ENCODE measurements at places on chromosomes 12 and 14.

DNA sequence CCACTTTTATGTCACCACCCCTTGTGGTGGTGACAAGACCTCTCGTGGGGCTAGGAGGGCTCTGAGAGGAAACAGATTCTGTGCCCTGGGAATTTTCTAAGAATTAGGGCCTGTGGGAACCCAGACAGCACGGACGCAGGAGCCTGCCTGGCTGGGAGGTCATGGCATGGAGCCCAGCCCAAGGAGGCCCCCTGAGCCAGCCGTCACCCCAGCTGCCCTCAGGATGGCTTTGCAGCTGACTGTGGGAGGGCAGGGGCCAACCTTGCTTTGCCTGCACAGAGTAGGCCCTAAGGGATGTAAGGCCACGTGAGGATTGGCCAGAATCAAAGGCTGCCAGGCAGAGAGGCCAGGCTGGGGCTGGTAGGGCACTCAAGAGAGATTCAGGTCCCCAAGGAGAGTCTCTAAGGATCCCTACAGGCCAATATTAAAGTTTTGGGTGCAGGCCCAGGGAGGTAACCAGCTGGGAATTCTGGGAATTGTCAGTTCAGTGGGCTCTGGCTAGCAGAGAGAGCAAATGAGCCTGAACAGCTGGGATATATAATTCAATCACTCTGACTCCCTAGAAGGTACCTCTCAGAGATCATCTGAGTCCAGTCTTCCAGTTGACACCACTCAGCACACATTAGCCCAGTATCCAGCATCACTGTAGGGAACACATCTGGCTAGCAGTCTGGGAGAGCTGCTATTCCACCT, 6.4 kb downstream of the LTBP2 start:
- no peak for DNase-seq

- DNase-seq, result no peak
Measured at GRCh38 chr14:99148861-99149610, 123.0 kb downstream of the BCL11B start.

GRCh38 chr12:109047081-109047805, 5.1 kb upstream of the USP30 start:
- DNase-seq, result no peak

- no peak for DNase-seq
Measured at GRCh38 chr12:11762723-11763326, 113.4 kb downstream of the ETV6 start.

- no peak for DNase-seq
Measured at GRCh38 chr12:93706824-93707223, 29.6 kb downstream of the CRADD start.

DNA sequence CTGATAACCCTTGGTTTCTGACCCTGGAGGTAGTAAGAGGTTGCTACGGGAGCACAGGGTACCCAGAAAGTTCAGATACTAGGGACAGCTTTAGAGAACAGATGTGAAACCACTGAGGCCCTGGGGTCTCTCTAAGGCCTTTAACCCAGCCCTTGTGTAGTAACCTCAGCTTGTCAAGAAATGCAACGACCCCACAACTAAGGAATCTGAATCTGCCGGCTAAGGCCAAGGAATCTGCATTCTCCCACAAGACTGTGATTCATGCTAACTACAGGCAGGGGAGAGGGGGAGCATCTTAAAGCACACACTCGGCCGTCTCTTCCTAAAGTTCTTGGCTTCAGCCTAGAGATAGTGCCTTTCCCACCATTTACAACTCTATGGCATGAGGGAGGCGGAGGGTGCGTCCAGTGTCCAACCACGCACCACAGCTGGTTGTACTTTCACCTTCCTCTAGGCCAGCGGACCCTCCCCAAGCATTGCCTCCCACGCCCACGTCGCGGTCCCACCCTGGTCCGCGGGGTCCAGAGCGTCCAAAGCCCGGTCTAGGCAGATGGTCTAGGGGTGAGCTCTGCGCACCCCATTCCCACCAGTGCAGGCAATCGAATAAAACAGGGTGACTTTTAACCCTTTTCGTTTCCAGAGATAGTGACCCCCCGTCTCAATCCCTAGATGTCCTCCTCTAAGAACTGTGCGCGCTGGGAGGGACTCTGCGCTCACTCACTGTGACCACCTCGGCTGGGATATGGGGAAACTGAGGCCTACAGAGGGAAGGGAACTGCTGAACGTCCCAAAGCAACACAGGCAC, 735 bp upstream of the VASH1 start:
- DNase-seq, result no peak

GRCh38 chr12:52428121-52428520, 6.0 kb downstream of the KRT75 start:
- DNase-seq, result no peak

- peak; percentile 23 for DNase-seq
Measured at GRCh38 chr14:105173901-105174894, 5.6 kb upstream of the JAG2 start.

GRCh38 chr12:3255057-3255456, 177.9 kb downstream of the TSPAN9 start:
- no peak for DNase-seq

DNA sequence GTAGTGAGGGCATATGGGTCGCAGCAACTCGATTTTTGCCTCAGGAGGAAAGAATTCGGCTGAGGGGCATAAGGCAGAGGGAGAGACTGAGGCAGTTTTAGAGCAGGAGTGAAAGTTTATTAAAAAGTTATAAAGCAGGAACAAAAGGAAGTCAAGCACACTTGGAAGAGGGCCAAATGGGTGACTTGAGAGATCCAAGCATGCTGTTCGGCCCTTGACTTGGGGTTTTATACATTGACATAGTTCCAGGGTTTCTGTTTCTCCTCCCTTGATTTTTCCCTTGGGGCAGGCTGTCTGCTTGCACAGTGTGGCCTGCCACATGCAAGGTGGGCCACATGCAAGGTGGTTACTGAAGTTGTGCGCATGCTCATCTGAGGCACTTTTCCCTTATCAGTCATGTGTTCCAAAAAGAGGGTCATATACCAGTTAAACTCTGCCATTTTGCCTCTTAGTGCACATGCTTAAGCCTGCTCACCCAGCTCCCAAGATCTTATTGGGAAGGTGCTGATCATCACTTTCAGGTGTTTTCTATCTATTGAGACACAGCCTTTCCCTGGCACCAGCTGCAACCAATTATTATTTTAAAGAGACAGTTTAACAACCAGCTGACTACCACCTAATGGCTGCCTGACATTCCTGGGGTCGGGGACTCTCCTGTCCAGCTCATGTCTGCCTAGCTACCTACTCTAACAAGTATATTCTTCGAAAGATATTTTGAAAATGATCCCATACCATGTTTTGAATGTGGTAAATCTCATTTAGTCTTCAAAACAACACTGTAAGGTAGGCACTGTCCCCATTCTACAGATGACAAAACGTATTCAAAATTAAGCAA, 19.9 kb downstream of the PTGER2 start:
- DNase-seq, result no peak

DNA sequence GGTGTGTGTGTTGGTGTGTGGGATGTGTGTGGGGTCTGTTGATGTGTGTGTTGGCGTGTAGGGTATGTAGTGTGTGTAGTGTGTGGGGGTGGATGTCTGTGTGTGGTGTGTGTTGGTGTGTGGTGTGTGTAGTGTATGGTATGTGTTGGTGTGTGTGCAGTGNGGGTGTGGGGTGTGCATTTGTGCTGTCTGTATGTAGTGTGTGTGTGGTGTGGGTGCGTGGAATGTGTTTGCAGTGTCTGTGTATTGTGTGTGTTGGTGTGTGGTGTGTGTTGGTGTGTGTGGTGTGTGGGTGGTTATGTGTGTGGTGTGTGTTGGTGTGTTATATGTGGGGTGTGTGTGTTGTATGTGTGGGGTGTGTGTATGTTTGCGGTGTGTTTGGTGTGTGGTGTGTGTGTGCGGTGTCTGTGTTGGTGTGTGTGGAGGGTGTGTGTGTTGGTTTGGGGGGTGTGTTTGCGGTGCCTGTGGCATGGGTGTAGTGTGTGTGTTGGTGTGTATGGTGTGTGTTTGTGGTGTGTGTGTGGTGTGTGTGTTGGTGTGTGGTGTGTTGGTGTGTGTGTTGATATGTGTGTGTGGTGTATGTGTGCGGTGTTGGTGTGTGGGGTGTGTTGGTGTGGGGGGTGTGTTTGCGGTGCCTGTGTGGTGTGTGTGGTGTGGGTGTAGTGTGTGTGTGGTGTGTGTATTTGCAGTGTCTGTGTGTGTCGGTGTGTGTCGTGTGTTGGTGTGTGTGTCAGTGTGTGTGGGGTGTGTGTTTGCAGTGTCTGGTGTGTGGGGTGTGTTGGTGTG, 14.7 kb downstream of the MLXIP start:
- no peak for DNase-seq

- no peak for DNase-seq
Measured at GRCh38 chr12:12036901-12037300, 33.8 kb upstream of the BCL2L14 start.

DNA sequence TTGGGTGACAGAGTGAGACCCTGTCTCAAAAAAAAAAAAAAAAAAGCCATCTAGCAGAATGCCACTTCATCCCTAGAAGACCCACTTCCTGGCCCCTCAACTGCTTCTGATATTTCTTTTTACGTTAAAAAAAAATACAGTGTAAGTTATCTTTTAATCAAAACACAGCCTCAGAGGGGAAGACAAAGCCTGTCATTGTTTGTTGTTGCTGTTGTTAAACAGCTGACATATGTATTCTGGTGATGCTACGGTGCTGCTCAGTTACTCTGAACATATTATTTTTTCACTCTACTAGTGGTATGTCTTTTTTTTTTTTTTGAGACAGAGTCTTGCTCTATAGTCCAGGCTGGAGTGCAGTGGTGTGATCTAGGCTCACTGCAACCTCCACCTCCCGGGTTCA, 75.4 kb downstream of the PAPLN start:
- no peak for DNase-seq

DNA sequence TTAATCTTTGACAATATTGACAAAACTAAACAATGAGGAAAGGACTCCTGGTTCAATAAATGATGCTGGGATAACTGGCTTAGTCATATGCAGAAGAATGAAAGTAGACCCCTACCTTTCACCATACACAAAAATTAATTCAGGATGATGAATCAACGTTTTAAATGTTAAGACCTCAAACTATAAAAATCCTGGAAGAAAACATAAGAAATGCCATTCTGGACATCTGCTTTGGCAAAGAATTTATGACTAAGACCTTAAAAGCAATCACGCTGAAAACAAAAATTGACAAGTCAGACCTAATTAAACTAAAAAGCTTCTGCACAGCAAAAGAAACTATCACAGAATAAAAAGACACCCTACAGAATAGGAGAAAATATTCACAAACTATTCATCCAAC, 97.4 kb downstream of the LMNTD1 start:
- no peak for DNase-seq

- no peak for DNase-seq
Measured at GRCh38 chr14:61183196-61183885, 97.8 kb downstream of the TMEM30B start.

GRCh38 chr12:63965936-63966605, 121.6 kb downstream of the SRGAP1 start:
- no peak for DNase-seq

- DNase-seq, result no peak
Measured at GRCh38 chr14:47917344-47917954, 242.0 kb upstream of the MDGA2 start.

DNA sequence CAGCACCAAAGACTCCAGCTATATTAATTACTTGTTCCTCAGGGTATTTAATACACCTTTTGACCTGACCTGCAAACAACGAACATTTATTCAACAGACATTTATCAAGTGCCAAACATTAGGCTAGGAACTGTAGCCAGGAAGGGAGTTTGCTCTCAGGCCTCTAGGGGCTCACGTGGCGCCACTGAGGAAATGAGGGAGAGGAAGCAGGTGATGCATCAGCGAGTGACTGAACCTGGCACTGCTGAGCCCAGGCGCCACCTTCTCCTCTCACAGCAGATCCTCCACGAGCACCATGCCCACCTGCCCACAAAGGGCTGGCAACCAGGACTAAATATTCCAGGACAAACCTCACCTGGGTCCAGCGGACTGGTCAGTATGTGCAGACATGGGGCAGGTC, 50.2 kb downstream of the SETD3 start:
- DNase-seq, result no peak

Data from stimulated activated CD4-positive, alpha-beta T cell treated with anti-CD3 and anti-CD28 coated beads, Interleukin-4, amount 100 ng/mL, for 4 hours (primary cell).